Mesothelial cell of epicardium (in vitro differentiated cells): ENCODE measurements at places on chromosomes 16 and 17. TPM values are rescaled to one million over a fixed set of nuclear protein-coding genes. Genes with fewer than 3 reads are reported as not detected.

DNA sequence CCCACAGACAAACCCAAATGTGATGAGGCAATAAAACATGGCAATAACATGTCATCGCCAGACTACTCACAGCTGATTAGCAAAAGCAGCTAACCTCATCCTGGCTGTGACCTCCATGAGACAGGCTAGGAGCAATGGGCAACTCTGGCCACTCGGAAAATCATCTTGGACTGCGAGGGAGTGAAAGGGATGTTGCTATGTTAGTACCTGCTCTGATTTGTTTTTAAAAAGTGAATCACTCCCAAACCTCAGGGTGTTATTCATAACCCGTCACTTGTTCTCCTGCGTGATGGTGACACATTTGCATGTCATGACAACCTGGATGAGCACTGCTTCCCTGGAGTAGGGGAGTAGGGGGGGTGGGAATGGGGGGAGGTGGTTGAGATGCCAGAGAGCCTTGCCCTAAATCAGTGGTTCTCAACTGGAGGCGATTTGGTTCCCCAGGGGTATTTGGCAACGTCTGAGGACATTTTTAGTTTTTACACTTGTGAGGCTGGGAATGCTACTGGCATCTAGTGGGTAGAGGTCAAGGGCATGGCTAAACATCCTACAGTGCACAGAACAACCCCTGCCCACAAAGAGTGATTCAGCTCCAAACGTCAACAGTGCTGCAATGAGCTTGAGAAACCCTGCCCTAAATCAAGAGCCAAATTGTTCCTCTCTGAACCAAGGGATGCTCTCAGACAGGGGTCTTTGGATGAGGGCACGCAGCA lies 241.7 kb downstream of the SOX9 start:
- DNase-seq: no peak

DNA sequence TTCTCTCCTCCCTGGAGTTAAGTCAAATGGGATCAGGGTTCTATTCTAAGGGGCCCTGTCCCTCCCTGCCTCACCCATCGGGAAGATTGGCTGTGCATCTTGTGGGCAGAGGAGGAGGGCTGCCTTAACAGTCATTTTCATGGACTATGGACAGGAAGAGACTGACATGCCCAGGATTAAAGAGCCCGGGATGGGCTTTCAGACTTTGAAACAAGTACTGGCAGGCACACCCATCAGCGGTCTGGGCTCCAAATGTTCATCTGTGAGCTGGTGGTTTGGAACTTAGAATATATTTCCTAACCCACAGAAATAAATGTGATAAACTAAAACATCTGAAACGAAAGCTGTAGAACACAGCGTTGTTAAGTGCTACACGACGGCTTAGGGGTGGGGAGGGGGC lies 6.5 kb downstream of the SLC6A4 start:
- no peak for DNase-seq

DNA sequence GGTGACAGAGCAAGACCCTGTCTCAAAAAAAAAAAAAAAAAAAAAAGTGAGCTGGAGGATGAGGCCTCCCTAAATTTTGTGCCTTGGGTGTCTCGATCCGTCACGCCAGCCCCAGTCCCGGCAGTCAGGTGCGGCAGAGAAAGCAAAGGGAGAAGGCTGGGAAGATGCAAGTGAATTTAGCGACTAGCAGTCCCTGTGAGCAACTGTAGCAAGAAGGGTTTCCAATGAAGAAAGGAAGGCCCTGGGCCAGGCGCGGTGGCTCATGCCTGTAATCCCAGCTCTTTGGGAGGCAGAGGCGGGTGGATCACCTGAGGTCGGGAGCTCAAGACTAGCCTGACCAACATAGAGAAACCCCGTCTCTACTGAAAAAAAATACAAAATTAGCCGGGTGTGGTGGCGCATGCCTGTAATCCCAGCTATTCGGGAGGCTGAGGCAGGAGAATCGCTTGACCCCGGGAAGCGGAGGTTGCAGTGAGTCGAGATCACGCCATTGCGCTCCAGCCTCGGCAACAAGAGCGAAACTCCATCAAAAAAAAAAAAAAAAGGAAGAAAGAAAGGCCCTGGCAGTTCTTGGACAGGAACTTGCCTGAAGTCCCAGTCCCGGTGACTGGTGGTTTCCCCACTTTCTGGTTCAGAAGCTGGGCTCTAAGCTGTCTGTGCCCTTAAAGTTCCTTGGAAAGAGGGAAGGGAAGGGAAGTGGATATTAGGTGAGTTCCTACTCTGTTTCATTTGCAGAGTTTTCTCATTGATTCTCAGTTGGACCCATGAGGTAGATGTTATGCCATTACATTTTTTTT lies 1.8 kb upstream of the QPRT start:
- DNase-seq: no peak

DNAI2 gene
- 0.18 TPM in 1 of 3 replicates, not detected in the others for total RNA-seq

DNA sequence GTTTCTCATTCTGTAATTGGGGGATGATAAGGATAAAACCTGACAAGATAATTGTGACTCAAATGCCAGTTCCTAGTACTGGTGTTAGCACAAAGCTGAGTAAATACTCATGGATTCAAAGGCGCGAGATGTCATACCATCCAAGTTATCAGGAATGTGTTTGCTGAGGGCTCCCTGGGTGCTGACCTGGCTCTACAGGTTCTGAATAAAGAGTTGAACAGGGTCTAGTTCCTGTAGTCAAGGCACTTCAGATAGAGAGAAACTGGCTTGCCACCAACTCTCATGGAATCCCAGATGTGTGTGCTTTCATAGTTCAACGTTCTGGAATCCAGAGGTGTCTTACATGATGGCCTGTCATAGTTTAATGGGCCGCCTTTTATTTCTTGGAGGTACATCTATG lies 141.6 kb downstream of the PRKCA start:
- DNase-seq: no peak

CBX1 gene
- total RNA-seq: 142 to 145 TPM (median 143 TPM) in 3 replicates

- DNase-seq: no peak
Measured at GRCh38 chr17:80814491-80814890, 177.2 kb upstream of the CHMP6 start.
